Right hindlimb (tissue), 1 donor: ENCODE measurements at places on chromosomes 2 and 18.

DNA sequence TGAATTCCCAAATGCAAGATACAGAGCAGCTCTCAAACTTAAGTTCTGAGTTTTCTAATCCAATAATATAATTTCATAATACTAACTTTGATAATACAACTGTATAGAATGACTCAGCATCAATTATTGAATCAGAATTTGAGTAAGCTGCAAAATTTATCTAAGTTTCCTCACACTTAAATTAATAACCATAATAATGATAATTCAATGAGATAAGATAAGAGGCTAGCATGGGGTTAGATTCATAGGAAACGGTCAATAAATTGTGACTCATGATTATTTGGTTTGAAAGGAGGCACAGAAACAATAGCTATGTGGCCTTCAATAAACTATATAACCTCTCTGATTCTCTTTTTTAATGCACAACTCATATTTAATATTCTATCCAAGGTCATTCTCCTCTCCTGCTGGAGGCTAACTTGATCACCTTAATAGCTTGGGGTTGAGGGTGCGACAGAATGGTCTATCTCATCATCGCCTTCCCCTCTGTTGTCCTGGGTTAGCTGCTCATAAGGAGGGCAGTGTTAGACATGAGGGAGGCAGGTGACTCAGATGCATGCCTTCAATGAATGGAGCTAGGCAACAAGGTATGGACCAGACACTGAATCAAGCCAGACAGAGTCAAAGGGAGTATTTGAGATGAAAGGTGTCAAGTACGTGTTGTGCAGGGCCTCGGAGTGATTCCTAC lies 36.2 kb upstream of the BMP10 start:
- DNase-seq: no peak

GRCh38 chr2:173229086-173229485 lies 125.6 kb upstream of the CDCA7 start:
- no peak for DNase-seq

DNA sequence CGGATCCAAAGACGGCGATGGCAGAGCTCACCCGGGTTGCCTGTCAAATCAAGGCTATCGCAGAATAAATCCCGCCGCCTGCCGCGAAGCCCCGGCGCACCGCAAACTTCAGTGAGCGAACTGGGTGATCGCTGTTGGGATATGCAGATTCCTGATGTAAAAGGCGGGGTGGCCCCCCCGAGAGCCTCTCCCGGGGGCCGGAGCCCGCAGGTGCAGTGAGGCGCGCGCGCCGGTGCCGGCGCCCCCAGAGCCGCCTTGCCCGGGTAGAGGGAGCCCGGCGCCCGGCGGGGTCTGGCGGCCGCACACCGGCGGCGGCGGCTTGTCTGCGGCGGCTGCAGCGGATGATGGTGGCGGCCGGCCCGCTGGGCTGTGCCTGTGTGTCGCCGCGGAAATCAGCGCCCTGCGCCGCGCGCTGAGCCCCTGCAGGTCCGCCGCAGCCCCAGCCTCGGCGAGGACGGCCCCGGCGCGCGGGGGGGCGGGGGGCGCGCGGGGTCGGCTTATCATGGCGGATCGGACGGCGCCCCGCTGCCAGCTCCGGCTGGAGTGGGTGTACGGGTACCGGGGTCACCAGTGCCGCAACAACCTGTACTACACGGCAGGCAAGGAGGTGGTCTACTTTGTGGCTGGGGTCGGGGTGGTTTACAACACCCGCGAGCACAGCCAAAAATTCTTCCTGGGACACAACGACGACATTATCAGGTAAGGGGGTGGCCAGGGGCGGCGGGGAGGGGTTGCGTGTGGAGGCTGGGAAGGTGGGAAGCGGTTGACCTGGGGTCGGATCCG lies 1.3 kb downstream of the EML6 start:
- peak; percentile 31 for DNase-seq

GRCh38 chr2:37601569-37601968 lies 69.9 kb downstream of the CDC42EP3 start:
- no peak for DNase-seq

DNA sequence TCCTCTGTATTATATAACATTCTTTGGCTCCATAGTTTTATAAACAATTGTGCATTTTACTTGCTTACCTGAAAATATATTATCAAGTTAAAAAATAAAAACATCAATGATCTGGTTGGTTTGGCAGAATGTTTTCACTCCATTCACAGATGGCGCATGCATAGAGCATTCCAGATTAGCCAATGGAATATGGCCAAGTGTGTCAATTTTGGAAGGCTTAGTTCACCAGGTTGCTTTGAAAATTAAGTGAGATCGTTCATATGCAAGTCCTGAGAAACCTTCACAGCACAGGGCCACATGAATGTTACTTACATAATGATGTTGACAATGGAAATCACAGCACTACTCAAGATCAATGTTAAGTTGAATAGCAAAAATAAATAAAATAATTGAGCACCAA lies 335.7 kb downstream of the GRB14 start:
- no peak for DNase-seq

- DNase-seq: no peak
These were observed 6.5 kb upstream of the NDUFV2 start for GRCh38 chr18:9096007-9096371.

DNA sequence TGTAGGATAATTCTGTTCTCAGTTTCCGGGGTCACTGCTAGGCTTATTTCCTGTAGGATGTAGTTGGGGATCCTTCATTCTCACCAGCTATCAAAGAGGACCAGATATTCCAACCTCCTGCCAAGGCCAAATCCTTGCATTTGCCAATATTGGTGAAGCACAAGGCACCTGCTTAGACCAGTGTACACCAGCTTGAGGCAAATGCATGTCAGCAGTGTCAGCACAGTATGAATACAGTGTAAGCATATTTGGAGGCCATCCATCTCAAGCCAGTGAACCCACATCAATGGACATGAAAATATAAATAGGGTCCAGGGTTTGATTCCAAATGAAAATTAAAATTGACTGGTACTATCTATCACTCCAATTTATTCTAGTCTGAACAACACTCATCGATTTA lies 88.0 kb upstream of the MAPRE2 start:
- no peak for DNase-seq

DNA sequence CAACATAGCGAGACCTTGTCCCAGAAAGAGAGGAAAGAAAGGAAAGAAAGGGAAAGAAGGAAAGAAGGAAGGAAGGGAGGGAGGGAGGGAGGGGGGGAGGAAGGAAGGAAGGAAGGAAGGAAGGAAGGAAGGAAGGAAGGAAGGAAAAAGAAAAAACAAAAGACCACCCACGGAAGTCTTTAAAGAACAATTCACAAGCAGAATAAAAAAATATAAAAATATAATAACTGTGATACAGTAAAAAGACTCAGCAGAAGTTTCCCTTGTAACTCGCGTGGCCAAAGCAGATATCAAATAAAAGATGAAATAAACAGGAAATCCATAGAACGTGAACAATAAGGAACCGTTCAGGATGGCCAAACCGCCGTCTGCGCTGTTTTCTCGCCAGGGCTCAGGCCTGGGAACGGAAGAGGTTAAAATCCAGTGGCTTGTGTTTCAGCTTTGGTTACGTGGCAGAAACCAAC lies 1.2 kb upstream of the SLC1A4 start:
- DNase-seq: no peak

DNA sequence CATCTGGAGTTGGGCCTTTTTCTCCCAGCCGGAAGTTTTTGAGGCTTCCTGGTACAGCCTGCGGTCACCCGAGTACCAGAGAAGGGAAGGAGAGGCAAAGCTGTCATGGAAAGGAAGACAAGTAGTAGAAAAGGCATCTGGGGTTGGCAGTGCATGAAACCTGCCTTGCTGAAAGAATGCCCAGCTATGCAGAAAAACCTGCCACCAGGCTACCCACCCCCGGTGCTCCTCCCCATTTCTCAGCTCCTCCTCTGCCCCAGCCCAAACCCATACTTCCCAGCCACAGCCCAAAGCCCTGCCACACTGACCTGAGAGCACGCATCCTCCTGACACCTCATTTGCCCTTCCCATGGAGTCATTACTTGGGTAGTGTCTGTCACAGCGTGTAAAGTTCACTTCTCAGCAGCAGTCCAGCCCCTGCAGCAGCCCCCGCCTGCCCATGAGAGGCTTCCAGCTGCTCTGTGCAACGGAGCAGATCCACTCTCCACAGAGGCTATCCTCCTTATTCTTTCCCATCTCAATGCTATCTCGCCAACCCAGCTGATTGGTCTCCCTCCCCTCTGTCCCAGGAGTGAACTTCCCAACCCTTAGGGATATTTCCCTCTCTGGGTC lies 40.4 kb upstream of the MAL start:
- no peak for DNase-seq

DNA sequence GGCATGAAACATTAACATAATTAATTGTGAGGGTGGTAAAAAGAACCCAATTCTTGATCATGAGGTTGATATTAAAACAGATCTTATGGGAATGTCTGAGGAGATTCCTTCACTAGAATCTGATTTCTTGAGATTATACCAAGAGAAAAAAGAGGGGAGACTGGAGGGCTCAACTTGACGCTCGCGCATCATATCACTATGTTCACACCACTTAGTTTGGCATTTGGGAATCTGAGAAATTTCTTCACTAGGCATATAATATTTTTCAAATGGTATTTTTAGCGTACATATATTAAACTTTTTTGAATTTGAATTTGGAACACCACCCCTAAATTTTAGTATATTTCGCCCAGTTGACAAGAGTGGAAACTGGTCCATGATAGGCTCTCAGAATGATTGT lies 140.1 kb downstream of the SATB2 start:
- no peak for DNase-seq

GRCh38 chr18:57220930-57221483 lies 74.1 kb downstream of the BOD1L2 start:
- no peak for DNase-seq

- DNase-seq: no peak
These were observed 259.9 kb upstream of the THSD7B start for GRCh38 chr2:136505462-136505861.

DNA sequence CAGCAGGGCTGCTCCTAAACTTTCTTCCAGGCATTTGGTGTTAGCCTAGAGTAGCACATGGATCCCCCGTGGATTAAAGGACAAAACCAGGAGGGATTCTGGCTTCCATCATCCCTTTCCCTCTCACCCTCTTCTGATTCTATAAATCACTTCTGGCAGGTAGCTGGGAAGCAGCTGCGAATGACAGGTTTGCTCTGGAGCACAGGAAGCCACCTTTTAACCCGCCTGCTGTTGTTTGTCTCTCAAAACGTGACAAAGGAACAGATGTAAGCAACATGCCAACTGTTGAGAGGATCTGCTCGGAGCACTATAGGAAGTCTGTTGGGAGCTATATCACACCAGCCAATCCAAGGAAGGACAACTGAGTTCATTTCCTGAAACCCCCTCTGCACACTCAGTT lies 101.9 kb downstream of the ACTR2 start:
- no peak for DNase-seq

DNA sequence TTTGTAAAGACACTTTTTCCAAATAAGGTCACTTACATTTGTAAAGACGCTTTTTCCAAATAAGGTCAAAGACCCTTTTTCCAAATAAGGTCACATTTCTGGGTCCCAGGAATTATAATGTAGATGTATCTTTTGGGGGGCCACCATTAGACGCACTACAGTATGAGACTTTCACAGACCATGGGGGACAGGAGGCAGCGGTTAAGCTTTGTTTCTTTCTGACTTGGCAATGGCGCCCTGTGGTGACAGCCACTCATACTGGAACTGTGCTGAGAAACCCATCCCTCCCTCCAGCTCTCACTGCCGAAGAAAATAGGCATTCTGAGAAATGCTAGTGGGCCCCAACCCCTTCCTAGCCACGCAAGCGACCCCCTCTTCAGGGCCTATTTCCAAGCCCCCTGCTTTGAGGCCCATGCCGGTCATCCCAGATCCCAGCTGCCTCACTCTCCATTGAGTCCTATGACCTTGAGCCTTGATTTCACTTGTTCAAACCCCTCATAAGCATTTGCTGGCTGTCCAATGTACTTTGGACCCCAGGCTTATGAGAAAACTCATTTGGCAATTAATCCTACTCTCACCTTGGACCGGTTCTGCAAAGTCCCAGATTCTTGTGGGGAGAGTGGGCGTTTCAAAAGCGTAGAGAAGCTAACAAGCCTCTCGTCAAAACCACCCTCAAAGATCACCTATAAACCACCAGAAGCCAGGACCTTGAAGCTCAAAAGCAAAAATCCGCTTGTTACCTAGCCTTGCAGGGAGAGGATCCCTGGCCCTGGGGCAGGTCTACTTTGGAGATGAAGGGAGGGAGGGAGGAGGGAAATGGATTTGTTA lies 11.3 kb upstream of the SPATA3 start:
- DNase-seq: no peak

DNA sequence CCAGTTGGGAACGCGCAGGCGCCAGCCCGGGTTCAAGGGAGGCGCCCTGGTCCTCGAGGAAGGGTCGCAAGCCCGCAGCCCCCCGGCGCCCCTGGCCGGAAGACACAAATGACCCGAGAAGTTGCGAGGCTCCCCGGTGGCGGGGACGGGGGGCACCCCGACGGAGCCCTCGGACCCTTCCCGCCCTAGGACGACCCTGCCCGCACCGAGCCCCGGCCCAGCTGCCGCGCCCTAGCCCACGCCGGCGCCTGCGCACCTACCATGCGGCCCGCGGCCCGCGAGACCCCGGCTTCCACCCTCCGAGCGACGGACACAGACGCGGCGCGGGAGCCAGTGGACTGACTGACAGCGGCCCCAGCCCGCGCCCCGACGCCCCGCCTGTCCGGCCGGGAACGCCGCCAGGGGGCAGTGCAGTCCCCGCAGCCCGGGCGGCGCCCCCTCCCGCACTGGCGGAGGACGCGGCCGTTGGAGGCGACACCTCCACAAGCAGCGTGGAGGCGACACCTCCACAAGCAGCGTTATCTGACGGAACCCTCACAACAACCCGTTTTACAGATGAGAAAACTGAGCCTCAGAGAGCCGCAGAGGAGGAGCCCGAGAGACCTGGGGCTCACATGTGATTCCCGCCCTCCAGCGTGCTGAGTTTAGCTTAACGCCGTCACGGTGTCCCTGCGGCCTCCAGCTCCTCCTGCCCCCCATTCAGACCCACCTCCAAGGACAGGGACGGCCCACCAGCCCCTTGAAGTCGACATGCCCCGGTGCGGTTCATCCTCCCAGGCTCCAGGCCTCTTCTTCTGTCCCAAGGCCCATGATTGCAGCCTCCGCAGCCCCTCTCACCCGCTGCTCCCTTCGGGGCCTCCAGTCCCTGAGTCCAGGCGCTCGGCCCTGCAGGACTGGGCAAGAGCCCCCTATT lies at the start of gene NMUR1:
Gene NMUR1 (minus strand): TSS at position 347 of the 913 bp plus-strand sequence. CDS start 84 bp downstream, at position 263.
- DNase-seq: peak; percentile 59

DNA sequence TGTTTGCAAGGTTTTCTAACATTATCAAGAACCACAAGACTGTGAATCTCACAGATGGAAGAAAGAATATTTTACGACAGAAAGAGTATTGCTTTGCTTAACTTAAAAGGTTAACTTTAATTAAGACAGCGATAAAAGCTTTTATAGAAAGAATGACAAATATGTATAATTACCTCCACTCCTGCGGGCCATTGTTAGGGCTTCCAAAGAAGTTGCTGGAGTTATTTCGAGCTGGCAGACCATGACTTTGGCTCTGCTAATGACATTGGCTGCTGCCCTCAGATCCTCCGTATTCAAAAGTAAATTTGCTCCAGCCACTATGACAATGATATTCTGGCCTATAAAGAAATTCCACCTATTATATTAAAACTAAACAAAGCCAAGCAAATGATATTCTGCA lies 47.3 kb downstream of the RBKS start:
- no peak for DNase-seq
